ENCODE measurements at places on chromosomes 3 and 15. TPM values are rescaled to one million over a fixed set of nuclear protein-coding genes. Genes with fewer than 3 reads are reported as not detected.

The NTRK3 gene
- 10.3 TPM for total RNA-seq

The DNAH12 gene
- 1.4 TPM for total RNA-seq

The SLCO2A1 gene
- total RNA-seq = not detected

The TRIM59 gene
- total RNA-seq = 39.9 TPM

The SLC51A gene
- total RNA-seq = not detected

The STRC gene
- total RNA-seq = 0.42 TPM

The IMP3 gene
- total RNA-seq = 58.5 TPM

The PRR20G gene
- total RNA-seq = not detected

The NANOGP8 gene
- not detected for total RNA-seq

All from SJCRH30 (cell line).